Esophagus muscularis mucosa (tissue), 4 donors: ENCODE measurements at places on chromosomes 12 and 14. TPM values are rescaled to one million over a fixed set of nuclear protein-coding genes. Genes with fewer than 3 reads are reported as not detected.

Gene DNAJC22
- total RNA-seq: 0.17 TPM

Gene SERPINA4
- not detected for total RNA-seq

Gene WNT1
- not detected for total RNA-seq

Gene FOXN3
- total RNA-seq: 180 TPM

Gene MYO1A
- 0.06 TPM for total RNA-seq

Gene ANO2
- total RNA-seq: 17.9 TPM

Gene IGF1
- total RNA-seq: 15.4 TPM

Gene TMEM63C
- 0.83 TPM for total RNA-seq

Gene ADSS1
- total RNA-seq: 6.2 TPM

Gene MUCL1
- not detected for total RNA-seq

GRCh38 chr14:24900269-24901100 is 149.5 kb downstream of the STXBP6 start:
- H3K4me3 ChIP-seq: no peak overlapping the region
- H3K36me3 ChIP-seq: no peaks in the 10 kb centered on the region
- peaks cover 7% of the 10 kb centered on the region for H3K4me1 ChIP-seq
- DNase-seq: no peak
- H3K27ac ChIP-seq: peak overlapping the region; percentile 20

GRCh38 chr14:104977008-104977680 is 1.0 kb downstream of the AHNAK2 start:
- H3K27me3 ChIP-seq: no peaks in the 10 kb centered on the region
- no peak for DNase-seq
- peak overlapping the region; percentile 96 for H3K27ac ChIP-seq
- H3K4me3 ChIP-seq: peak overlapping the region; percentile 73

GRCh38 chr12:58086006-58086405 is 144.6 kb downstream of the ATP23 start:
- DNase-seq: peak; percentile 90
- peaks cover 4% of the 10 kb centered on the region for H3K4me1 ChIP-seq
- H3K27me3 ChIP-seq: no peaks in the 10 kb centered on the region
- no peaks in the 10 kb centered on the region for H3K36me3 ChIP-seq
- H3K27ac ChIP-seq: no peak overlapping the region

GRCh38 chr12:108319277-108320234 is 19.6 kb downstream of the CMKLR1 start:
- H3K4me1 ChIP-seq: peaks cover 10% of the 10 kb centered on the region
- H3K27ac ChIP-seq: no peak overlapping the region
- DNase-seq: no peak
- no peaks in the 10 kb centered on the region for H3K27me3 ChIP-seq

GRCh38 chr14:89775946-89776345 is 178.6 kb downstream of the EFCAB11 start:
- H3K36me3 ChIP-seq: no peaks in the 10 kb centered on the region
- DNase-seq: no peak
- H3K4me3 ChIP-seq: no peak overlapping the region
- no peak overlapping the region for H3K27ac ChIP-seq
- H3K27me3 ChIP-seq: no peaks in the 10 kb centered on the region

DNA sequence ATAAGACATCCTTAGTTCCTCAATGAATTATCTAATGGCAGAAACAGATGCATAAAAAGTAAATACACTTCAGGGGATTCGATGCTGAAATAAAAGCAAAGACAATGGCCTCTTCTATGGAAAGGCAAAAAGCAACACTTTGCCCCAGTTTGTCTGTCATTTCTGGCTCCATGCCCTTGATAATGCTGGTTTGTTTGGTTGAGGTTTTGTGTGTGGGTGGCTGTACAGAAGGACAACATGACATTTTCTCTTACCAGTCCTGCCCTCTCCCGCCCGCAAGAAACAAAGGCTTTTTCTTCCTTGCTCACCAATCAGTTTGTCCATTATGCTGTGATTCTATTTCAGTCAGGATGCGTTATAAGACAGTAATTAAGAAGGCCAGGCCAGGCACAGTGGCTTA is 18.1 kb upstream of the WDR89 start:
- H3K4me1 ChIP-seq: no peaks in the 10 kb centered on the region
- no peak overlapping the region for H3K4me3 ChIP-seq
- no peaks in the 10 kb centered on the region for H3K36me3 ChIP-seq
- DNase-seq: no peak
- H3K27me3 ChIP-seq: no peaks in the 10 kb centered on the region

- no peaks in the 10 kb centered on the region for H3K36me3 ChIP-seq
- no peak overlapping the region for H3K27ac ChIP-seq
- no peak overlapping the region for H3K4me3 ChIP-seq
- DNase-seq: no peak
Observed at GRCh38 chr12:25001311-25001710, 52.4 kb upstream of the BCAT1 start.

- no peaks in the 10 kb centered on the region for H3K27me3 ChIP-seq
- H3K36me3 ChIP-seq: no peaks in the 10 kb centered on the region
- no peak for DNase-seq
- H3K27ac ChIP-seq: no peak overlapping the region
- H3K4me1 ChIP-seq: no peaks in the 10 kb centered on the region
- no peak overlapping the region for H3K4me3 ChIP-seq
Observed at GRCh38 chr14:70776197-70776596, 33.1 kb downstream of the MAP3K9 start.

GRCh38 chr14:80951491-80951890 is 3.9 kb upstream of the TSHR start:
- H3K27ac ChIP-seq: no peak overlapping the region
- no peak overlapping the region for H3K4me3 ChIP-seq
- no peaks in the 10 kb centered on the region for H3K27me3 ChIP-seq
- H3K4me1 ChIP-seq: no peaks in the 10 kb centered on the region
- no peaks in the 10 kb centered on the region for H3K36me3 ChIP-seq
- DNase-seq: no peak

DNA sequence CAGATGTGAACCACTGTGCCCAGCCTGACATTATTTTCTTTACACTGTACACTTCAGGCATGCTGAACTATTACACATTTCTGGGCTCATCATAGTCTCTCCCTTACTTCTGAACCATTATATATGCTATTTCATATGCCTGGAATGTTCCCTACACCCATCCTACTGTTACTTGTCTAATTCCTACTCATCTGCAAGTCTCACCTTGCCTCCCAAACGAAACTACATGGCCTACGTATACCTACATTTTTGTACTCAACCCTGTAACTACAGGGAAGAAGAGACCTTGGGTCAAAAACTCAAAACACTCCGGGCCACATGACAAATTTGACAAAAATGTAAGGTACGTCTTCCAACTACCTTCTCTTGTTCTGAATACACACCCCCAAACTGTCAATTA is 9.5 kb upstream of the EEA1 start:
- H3K27ac ChIP-seq: no peak overlapping the region
- no peaks in the 10 kb centered on the region for H3K36me3 ChIP-seq
- no peaks in the 10 kb centered on the region for H3K4me1 ChIP-seq

DNA sequence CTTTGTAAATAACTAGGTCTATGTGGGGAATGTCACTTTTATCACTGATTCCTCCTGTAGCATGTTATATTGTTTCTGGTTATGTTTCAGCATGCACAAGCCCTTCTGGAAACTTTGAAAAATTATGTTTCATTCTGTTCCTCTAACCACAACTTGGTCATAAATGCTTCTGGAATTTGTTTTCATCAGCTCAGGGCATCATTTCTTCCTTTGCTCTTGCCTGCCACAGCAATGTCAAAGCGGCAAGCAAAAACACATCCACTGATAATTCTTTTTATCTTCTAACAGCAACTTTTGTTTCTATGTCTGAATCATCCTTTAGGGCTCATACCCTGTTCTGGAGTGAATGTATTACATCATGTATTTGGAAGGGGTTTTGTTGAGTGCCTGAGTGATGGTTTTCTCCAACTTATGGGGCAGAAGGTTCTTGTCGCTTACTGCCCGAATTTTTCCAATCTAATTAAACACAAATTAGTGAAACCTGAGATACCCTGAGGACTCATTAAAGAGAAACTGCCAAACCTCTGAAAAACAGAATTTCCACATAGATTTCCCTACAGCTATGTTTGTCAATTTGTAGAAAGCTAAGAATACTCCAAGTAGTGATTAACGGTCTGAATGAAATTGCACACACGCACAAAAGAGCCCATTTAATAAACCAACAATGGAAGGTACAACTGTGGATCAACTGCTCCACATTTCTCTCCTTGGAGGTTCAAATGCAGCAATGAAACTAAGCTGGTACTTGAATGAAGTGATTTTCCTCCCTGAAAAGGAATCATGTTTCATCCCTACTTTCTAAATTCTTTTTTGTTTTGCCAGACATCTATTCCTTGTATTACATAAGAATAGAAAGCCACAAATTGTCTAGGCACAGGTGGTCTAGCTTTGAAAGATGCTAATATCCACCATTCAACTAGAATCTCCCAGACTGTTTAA is 173.5 kb upstream of the KRR1 start:
- no peak overlapping the region for H3K4me3 ChIP-seq
- H3K27me3 ChIP-seq: no peaks in the 10 kb centered on the region
- H3K36me3 ChIP-seq: no peaks in the 10 kb centered on the region
- DNase-seq: no peak
- H3K27ac ChIP-seq: no peak overlapping the region

GRCh38 chr14:75260025-75260763 is 18.4 kb upstream of the FOS start:
- H3K27ac ChIP-seq: peak overlapping the region; percentile 92
- H3K27me3 ChIP-seq: no peaks in the 10 kb centered on the region
- no peaks in the 10 kb centered on the region for H3K36me3 ChIP-seq
- no peak overlapping the region for H3K4me3 ChIP-seq
- DNase-seq: no peak
- H3K4me1 ChIP-seq: peaks cover 25% of the 10 kb centered on the region

DNA sequence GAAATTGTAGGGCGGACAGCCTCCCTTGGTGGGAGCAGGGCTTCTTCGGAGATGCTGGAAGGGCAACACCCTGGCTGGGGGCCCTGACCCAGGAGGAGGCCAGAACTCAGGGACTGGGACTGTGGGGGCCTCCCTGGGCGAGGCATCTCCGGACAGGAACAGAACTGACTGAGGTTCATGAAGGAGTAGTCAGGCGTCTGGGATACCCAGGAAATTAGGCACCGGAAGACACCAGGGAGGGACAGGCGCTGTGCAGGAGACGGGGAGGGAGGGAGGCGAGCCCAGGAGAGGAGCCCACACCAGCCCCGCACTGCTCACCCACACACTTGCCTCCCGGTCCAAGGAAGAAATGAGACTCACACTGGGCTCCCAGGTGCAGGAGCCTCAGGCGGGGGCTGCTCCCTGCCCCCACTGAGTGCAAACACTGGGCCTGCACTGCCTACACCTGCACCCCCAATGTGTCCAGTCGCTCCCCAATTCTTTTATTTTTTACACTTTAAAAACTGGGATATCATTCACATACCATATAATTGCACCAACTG is 262.6 kb upstream of the SFSWAP start:
- H3K36me3 ChIP-seq: no peaks in the 10 kb centered on the region
- H3K4me1 ChIP-seq: no peaks in the 10 kb centered on the region
- DNase-seq: no peak

- no peaks in the 10 kb centered on the region for H3K27me3 ChIP-seq
- DNase-seq: no peak
- H3K4me1 ChIP-seq: peaks cover 14% of the 10 kb centered on the region
- no peaks in the 10 kb centered on the region for H3K36me3 ChIP-seq
- H3K27ac ChIP-seq: no peak overlapping the region
- H3K4me3 ChIP-seq: no peak overlapping the region
Observed at GRCh38 chr12:53204351-53204750, 2.7 kb downstream of the ITGB7 start.

DNA sequence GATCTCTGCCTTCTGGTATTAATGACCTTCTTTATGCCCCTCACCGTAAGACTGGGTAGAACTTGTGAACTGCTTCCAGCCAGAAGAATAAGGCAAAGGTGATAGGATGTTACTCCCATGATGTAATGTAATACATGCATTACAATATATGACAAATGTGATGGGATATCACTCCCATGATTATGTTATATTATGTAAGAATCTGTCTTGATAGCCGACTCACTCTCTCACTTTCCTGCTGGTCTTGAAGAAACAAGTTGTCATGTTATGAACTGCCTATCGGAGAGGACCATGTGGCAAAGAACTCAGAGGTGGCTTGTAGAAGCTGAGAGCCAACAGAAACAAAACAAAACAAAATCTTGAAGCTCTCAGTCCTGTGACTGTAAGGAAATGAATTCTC is 30.6 kb upstream of the OSBPL8 start:
- no peaks in the 10 kb centered on the region for H3K27me3 ChIP-seq
- DNase-seq: no peak
- H3K27ac ChIP-seq: no peak overlapping the region
- no peak overlapping the region for H3K4me3 ChIP-seq
- H3K4me1 ChIP-seq: no peaks in the 10 kb centered on the region

- no peak overlapping the region for H3K27ac ChIP-seq
- DNase-seq: no peak
- no peak overlapping the region for H3K4me3 ChIP-seq
- peaks cover 97% of the 10 kb centered on the region for H3K27me3 ChIP-seq
- H3K4me1 ChIP-seq: peaks cover 39% of the 10 kb centered on the region
- H3K36me3 ChIP-seq: no peaks in the 10 kb centered on the region
Observed at GRCh38 chr12:111035578-111036301, 115.4 kb upstream of the MYL2 start.

- no peaks in the 10 kb centered on the region for H3K36me3 ChIP-seq
- H3K27ac ChIP-seq: no peak overlapping the region
- no peaks in the 10 kb centered on the region for H3K4me1 ChIP-seq
- H3K27me3 ChIP-seq: no peaks in the 10 kb centered on the region
- no peak for DNase-seq
Observed at GRCh38 chr12:131494741-131495524, 216.0 kb upstream of the SFSWAP start.

- H3K36me3 ChIP-seq: no peaks in the 10 kb centered on the region
- no peak for DNase-seq
- no peak within 1 kb of the TSS for H3K4me3 ChIP-seq
- no peak within 1 kb of the TSS for H3K27ac ChIP-seq
- H3K27me3 ChIP-seq: peaks cover 24% of the 10 kb centered on the region
Observed at GRCh38 chr12:118981285-118982211, at the start of gene SRRM4. Gene SRRM4, plus strand, starts transcription at chr12:118981541. Its CDS starts 342 bp downstream, at chr12:118981883.

DNA sequence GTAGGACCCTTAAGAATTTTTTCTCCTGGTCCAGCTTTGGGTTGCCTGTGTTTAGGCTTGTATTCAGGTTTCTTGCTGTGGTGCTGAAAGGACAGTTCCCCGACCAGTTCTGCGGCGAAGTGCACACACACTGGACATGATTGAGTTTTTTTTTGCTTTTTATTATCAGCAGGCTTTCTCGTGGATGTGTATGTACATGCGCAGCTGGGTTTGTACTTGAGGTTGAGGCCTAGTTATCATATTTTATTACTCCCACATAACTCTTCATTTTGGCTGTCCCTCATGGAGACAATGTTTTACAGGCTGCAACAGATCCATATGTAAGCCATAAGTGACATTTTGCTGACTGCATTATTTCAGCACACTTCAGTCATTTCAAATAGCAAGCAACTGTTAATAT is 2.5 kb downstream of the SCN8A start:
- H3K36me3 ChIP-seq: no peaks in the 10 kb centered on the region
- H3K27ac ChIP-seq: no peak overlapping the region
- H3K4me3 ChIP-seq: no peak overlapping the region
- DNase-seq: no peak
- H3K4me1 ChIP-seq: peaks cover 18% of the 10 kb centered on the region

DNA sequence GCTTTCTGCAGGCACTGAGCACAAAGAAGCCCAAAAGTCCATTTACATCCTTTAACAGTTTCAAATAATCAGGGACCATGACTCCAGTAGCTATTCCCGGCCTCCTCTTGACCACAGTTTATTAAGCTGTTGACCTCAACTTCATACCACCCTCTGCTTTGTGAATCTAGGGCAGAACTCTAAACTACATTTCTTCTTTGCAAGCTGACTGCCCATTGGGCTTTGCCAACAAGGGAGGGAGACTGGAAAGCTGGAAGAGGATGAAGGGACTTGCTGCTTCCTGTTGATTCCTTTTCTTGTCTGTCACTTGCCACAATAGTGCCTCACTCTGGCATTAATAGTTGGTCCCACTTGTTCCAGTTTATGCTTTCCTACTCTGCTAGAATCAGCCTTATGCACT is 2.7 kb downstream of the CGRRF1 start:
- no peak for DNase-seq
- peaks cover 32% of the 10 kb centered on the region for H3K4me1 ChIP-seq
- H3K27me3 ChIP-seq: no peaks in the 10 kb centered on the region
- H3K4me3 ChIP-seq: no peak overlapping the region
- H3K36me3 ChIP-seq: no peaks in the 10 kb centered on the region
